T47D (cell line): ENCODE measurements at places on chromosomes 3 and 15.

GRCh38 chr15:69548395-69549180 is 96.0 kb downstream of the RPLP1 start:
- no peak for DNase-seq

DNA sequence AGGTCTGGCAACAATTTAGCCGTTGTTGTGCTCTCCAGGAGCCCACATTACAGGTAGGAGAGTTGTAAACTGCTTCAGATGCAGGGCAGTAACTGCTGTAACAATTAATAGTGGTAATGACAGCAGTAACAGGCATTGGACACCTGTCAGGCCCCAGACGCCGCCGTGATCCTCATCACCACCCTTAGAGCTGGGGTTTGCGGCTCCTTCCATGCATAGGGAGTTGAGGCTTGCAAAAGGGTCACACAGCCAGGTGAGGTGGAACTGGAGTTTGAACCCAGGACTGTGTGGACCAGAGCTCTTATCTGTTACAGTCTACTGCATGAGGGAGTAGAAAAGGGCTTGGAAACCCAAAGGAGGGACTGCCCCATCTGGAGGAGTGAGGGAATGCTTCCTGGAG is 26.8 kb upstream of the NR2C2 start:
- no peak for DNase-seq

GRCh38 chr3:45628746-45629145 is 34.2 kb downstream of the LIMD1 start:
- no peak for DNase-seq

DNA sequence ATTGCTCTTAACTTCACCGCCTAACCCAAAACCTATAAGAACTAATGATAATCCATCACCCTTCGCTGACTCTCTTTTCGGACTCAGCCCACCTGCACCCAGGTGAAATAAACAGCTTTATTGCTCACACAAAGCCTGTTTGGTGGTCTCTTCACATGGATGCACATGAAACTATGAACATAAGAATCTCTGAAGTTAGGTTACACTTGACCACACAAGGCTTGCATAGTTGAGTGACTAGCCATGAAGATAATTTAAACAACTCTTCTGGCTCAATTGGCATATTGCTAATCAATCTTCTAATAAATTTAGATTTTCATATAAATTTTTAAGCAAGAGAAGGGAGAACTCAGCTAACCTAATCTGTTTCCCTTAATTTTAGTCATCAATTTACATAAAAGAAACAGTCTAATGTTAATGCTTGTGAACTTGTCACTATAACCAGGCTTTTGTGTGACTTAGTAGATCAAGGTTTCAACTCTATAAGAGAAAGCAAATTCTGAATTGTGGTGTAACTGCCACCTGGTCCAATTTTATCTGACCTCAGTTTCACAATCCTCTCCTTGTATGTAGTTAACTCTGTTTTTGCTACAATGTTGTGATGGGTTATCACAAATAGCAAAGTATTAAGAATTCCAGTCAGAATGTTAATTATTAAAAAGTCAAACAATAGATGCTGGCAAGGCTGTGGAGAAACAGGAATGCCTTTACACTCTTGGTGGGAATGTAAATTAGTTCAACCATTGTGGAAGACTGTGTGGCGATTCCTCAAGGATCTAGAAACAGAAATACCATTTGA is 82.0 kb downstream of the HHLA2 start:
- no peak for DNase-seq

GRCh38 chr15:40807888-40808461 is 702 bp upstream of the DNAJC17 start:
- DNase-seq, result no peak

- DNase-seq, result no peak
Observed at GRCh38 chr3:69983546-69984265, 15.8 kb upstream of the SAMMSON start.

- DNase-seq, result no peak
Observed at GRCh38 chr15:63509056-63509954, 4.9 kb downstream of the USP3 start.

GRCh38 chr15:70519616-70520015 is 243.7 kb downstream of the UACA start:
- DNase-seq, result no peak
